ENCODE measurements at places on chromosomes 2 and 18.
A peak's percentile ranks its signal among the peaks of the same experiment; 100 is the strongest.

- no peak for DNase-seq
Observed at GRCh38 chr2:63675026-63675425, 86.3 kb downstream of the MDH1 start.

DNA sequence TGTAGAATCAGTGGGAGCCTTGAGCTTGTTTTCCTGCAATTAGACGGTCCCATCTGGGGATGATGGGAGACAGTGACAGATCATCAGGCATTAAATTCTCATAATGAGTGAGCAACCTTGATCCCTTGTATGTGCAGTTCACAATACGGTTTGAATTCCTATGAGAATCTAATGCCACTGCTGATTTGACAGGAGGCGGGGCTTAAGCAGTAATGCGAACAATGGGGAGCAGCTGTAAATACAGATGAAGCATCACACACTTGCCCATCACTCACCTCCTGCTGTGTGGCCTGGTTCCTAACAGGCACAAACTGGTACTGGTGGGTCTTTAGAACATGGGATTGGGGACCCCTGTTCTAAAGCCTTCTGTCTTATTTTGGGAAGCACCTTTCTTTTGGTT is 17.9 kb upstream of the NYAP2 start:
- DNase-seq = no peak

DNA sequence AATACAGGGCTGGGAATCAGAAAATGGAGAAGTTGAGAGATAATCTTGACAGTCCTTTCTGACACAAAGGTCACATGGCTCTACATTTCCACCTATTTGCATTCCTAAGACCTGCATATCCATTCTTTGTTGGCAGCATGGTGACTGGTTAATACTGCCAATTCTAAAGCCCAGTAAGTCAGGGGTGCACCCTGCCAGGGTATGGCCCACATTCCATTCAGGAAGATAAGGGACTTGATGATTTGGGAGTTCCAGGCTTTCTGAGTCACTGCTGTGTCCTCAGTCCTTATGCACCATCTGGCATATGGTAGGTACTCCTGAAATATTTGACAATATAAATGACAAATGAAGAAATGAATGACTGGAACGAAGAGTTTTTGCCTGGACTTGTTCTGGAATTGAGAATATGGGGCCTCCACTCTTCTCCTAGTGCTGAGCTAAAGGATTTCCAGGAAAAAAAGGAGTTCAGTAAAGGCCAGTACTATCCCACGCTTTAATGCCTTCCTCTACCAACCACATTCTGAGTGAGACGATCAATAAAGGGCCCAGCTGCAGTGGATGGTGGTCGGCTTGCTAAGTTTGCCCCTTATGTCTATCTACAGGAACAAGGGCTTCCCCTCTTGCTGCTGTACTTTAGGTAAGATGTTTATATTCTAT is 31.7 kb upstream of the EIF2AK3 start:
- no peak for DNase-seq

GRCh38 chr2:110101280-110101844 is 14.3 kb downstream of the MALL start:
- peak; percentile 99 for DNase-seq

- no peak for DNase-seq
Observed at GRCh38 chr18:26119246-26119645, 14.4 kb upstream of the PSMA8 start.

DNA sequence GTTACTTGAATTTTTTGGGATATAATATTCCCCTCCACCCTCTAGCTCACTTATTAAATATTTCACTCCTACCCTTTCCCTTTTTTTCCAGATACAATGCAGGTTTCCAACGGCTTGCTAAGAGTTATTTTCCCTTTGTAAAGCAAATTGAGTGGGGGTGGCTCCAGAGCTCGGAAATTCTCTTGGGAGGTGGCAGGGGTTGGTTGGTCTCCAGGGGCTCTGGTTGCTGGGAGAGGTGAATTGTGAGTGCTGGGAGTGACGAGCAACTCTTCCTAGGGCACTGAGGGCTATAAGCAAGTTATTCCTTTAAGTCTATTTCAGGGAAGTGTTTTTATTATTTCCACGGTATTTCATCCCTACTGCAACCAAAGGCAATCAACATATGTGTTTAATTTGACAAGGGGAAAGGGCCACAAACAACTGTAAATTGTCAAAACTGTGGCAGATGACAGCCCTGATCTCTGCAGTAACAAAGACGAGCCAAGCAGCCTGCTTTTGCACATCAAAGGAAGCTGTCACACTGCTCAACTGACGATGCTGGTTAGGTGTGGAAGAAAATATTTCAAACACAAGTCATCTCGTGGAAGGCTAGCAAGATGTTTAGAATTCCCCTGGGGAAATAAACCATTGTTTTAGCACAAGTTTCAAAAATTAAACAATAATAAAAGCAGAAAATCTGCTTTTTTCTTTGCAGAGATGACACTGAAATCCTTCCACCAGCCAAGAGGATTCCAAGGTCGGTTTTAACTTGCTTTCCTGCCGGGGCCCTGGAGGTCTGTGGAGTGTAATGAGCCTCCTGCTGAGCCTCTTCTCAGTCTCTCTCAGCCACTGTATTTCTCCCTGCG is 34.8 kb upstream of the ASXL2 start:
- DNase-seq = no peak

Data from AG04449 (cell line).